ENCODE measurements at places on chromosomes 3 and 15. TPM values are rescaled to one million over a fixed set of nuclear protein-coding genes. Genes with fewer than 3 reads are reported as not detected.

Gene C2CD4B
- not detected for total RNA-seq

Gene ARHGEF26
- 14.5 TPM for total RNA-seq

Gene PRSS50
- not detected for total RNA-seq

Gene MUSTN1
- total RNA-seq, result not detected

Gene VIPR1
- not detected for total RNA-seq

Gene MAGEL2
- under 0.01 TPM for total RNA-seq

Gene SMCO1
- not detected for total RNA-seq

Gene TGM5
- total RNA-seq, result not detected

Gene PFN2
- 206 TPM for total RNA-seq

Gene ILDR1
- total RNA-seq, result not detected

Gene OPA1
- total RNA-seq, result 80.3 TPM

Gene TXNRD3
- 10.2 TPM for total RNA-seq

Gene CLDN1
- total RNA-seq, result 4.5 TPM

Gene RNU5B-1
- total RNA-seq, result not detected

Gene CCDC33
- total RNA-seq, result not detected

Gene TMC3
- not detected for total RNA-seq

Gene CDV3
- total RNA-seq, result 113 TPM

Gene ACAN
- total RNA-seq, result under 0.01 TPM

Gene IGDCC3
- total RNA-seq, result not detected

Gene MKRN2OS
- total RNA-seq, result not detected

Gene PLCB2
- 1.1 TPM for total RNA-seq

Gene TM4SF18
- 10.2 TPM for total RNA-seq

Gene FMN1
- 401 TPM for total RNA-seq

Gene LRRC31
- total RNA-seq, result not detected

Gene RBP2
- not detected for total RNA-seq

Gene GPR149
- not detected for total RNA-seq

Gene CCDC39
- not detected for total RNA-seq

Gene CLDN18
- not detected for total RNA-seq

Gene RNF168
- 16.0 TPM for total RNA-seq

Gene SLC15A2
- total RNA-seq, result 0.73 TPM

Gene ISLR2
- not detected for total RNA-seq

Gene CPLX3
- 0.15 TPM for total RNA-seq
